ENCODE measurements at places on chromosomes 1 and 21.

DNA sequence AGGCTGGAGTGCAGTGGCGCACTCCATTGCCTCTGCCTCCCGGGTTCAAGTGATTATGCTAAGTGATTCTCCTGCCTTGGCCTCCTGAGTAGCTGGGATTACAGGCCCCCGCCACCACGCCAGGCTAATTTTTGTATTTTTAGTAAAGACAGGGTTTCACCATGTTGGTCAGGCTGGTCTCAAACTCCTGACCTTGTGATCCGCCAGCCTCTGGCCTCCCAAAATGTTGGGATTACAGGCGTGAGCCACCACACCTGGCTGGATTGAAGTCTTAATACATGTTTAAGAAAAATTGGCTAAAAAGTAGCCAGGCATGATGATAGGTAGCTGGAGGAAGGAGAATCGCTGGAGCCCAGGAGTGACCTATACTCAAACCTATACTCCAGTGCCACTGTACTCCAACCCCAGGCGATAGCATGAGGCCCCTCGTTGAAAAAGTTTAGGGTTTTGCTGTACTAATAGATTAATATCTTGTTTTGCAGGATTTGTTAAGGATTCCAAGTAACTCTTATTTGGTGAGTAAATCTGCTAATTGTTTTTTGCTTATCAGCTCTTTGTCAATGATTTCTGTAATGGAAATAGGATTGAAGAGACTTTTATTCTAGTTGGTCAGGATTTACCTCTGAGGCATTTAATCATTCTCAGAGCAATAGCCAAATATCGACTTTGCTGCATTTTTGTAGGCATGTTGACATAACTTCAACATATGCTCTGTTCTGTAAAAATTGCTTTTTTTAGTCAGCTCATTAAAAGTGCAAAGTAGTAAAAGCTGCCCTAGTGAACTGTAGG is 2.0 kb downstream of the RCC1 start:
- DNase-seq, result no peak

- no peak for DNase-seq
Measured at GRCh38 chr1:1573843-1574720, 581 bp downstream of the SSU72 start.

GRCh38 chr1:232528472-232529089 is 101.4 kb downstream of the SIPA1L2 start:
- DNase-seq, result no peak

GRCh38 chr1:110005971-110006370 is 21.4 kb downstream of the AHCYL1 start:
- DNase-seq, result no peak

GRCh38 chr1:64518692-64519481 is 49.0 kb downstream of the CACHD1 start:
- DNase-seq, result no peak

- DNase-seq, result no peak
Measured at GRCh38 chr1:67941746-67942145, 108.5 kb upstream of the GNG12 start.

DNA sequence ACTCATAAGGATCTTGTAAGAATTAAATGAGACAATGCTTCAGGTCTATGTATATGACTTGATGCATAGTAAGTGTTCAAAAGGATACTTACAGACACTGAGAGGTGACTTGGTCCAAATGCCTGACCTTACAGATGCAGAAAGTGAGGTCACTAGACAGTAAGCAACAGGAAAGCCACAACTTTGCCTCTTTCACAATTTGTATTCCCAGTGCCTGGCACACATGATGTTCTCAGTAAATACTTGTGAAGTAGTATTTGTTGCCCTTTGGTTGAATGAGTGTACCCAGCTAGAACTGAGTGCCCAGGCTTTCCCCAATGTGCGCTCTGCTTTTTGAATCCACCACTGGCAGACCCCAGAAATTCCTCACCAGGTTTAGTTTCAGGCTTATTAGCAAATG is 105.1 kb downstream of the BEND5 start:
- no peak for DNase-seq

- no peak for DNase-seq
Measured at GRCh38 chr1:230081751-230082150, 14.7 kb downstream of the GALNT2 start.

- DNase-seq, result no peak
Measured at GRCh38 chr1:175118375-175119367, 51.0 kb downstream of the TNN start.

- no peak for DNase-seq
Measured at GRCh38 chr1:112074711-112075110, 85.2 kb upstream of the KCND3 start.

GRCh38 chr1:30345491-30346130 is 377.8 kb downstream of the MATN1 start:
- no peak for DNase-seq

DNA sequence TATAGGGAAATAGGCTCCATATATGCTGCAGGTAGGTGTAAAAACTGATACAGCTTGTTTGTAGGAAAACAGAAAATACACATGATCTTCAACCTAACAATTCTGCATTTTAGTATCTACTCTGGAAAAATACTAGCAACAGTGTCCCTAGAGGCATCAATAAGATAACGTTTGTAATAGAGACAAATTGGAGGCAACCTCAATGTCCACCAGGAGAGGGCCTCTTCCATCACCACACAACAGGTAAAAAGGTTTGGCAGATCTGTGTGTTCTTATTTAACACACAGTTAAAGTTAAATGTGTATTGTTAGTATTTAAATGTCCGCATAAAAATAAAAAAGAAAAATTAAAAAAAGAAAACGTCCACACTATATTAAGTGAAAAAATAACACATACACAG is 5.4 kb downstream of the EIF2D start:
- peak; percentile 27 for DNase-seq

Measured in hippocampal formation (tissue), 2 donors.